ENCODE measurements at places on chromosomes 5 and 9.

DNA sequence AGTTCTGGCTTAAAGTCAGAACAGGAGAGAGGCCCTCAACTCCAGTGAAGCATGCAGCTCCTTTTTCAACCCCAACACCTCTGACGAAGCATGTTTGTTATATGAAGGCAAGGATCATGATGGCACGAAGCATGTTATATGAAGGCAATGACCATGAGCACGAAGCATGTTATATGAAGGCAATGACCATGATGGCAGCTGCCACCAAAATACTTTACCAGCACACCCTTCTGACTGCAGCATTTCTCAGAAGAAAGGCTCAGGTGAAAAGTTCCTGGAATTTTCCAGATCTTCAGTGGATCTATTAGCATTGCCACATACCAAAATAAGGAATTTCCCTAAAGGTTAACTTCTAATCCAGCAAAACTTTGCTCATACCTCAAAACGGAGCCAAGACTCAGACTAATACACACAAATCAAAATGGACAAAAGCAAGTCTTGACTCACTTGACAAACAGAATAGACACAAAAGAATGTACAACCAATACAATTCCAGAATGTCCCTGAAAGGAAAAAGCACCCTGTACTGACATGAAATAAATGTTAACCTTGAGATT is 217.4 kb downstream of the FANCC start:
- DNase-seq, result no peak

- no peak for DNase-seq
These were observed 2.9 kb upstream of the VDAC1 start for GRCh38 chr5:134007581-134008265.

DNA sequence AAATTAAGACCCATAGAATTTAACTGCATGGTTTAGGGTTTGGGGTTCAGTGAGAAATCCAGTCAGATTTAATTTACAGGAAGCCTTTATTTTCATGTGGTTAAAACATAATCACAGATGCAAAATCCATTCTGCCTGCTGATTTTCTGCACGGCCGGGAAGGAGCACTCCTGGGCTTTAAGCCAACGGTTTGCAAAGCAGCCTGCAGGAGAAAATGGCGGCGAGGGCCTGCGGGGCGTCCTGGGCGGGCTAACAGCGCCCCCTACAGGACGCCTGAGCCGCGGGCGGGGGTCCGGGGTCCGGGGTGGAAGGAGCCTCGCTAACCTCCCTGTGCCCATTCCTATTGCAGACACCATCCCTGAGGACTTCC is 47.6 kb downstream of the THBS4 start:
- DNase-seq, result peak; percentile 41

DNA sequence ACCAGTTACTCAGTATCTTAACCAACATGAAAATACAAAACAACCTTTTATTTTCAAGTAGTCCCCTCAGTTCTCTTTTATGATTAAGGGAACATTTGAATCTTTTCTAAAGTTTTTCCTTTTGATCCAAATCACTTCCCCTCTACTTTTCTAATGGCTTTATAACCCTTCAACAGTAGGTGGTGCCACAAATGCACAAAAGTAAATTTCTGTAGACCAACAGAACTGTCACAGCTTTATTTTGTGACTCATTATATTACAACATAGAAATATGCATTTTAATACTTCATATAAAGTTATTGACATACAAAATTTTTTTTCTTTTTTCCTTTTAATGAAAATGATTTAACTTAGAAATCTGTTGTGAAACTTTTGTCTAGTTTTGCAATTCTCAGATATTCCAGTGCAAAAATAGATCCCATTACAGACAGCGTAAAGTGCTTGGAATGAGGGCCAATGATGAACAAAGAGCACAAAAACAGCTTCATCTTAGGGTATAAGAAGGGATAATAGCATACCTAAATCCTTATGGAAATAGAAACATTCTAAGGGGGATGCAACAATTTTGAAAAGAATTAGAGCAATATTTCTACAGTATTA is 17.0 kb downstream of the NIPSNAP3B start:
- DNase-seq, result no peak

DNA sequence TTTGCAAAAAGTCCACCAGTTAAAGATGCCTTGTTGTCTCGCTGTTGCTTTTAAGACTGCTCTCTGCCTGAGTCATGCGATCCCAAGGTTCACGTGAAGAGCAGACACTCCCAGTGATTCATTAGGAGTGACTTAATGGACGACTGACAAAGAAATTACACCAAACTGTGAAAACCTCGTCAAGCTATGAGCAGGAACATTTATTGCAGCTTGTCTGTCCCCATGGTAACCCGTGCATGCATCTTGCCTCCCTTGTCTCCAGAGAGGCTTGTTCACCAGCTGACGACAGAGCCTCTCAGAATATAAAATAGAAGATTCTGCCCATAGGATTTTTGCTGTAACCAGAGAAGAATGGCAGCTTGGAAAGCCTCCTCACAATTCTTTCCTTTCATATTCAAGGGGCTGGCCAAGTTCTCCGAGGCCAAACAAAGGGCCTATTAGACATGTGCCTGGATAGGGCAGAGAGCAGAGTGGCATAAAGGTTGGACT is 352.7 kb downstream of the SPOCK1 start:
- DNase-seq, result no peak

- DNase-seq, result no peak
These were observed 247.0 kb upstream of the IRX4 start for GRCh38 chr5:2129568-2130272.

DNA sequence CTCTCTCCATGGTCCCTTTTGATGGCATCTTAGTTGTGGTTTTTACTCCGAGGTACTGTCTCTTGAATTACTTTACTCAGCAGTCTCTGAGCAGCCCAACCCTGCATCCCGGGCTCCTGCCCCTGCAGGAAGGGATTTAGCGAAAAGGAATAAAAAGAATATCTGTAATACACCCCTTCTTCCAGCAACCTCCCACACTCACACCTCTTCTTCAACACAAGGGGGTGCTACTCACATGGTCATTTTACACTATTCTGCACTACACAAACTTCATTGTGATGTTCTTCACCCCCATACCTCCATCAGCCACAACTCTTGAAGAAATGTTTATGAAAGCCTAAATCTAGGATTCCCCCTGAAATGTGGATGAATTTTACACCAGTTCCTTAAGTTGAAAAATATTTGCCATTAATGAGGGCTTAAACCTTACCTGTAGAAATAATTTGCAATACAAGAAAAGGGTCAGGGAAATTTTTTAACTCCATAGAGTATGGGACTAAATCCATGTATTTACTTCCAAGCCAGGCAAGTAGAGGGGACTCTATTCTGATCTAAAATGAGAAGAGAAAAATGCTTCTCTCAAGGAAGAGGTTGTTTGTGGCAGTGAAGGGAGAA is 26.0 kb downstream of the TPD52L3 start:
- DNase-seq, result no peak

All from stimulated activated CD4-positive, alpha-beta T cell treated with anti-CD3 and anti-CD28 coated beads, TNF-alpha, amount 100 ng/mL, for 4 hours (primary cell).